ENCODE measurements at places on chromosomes 16 and 17.

GRCh38 chr16:22634954-22635353 is 124.3 kb downstream of the NPIPB5 start:
- DNase-seq, result no peak

DNA sequence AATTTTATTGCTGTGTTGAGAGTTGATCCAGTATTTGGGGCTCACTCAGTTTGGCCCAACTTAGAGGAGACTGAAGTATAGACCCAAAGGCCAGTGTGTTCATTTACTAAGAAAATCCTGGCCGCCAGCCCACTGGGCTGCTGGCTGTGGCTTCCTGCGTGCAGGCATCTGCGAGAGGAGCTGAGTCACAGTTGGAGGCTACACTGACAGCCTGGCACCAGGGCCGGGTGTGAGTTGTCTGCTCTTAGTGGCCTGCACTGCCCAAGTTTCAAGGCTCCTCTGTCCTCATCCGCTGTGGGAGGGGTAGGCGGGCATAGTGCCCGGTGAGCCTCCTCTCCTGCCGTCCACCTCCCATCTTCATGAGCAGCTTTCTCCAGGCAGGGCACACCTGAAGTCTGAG is 54.2 kb downstream of the PLD6 start:
- no peak for DNase-seq

- DNase-seq, result no peak
Measured at GRCh38 chr17:75899353-75899752, 2.6 kb upstream of the TRIM65 start.

GRCh38 chr16:2005646-2006045 is 4.0 kb downstream of the ZNF598 start:
- no peak for DNase-seq

GRCh38 chr17:31328160-31328535 is 6.7 kb upstream of the EVI2A start:
- DNase-seq, result no peak

DNA sequence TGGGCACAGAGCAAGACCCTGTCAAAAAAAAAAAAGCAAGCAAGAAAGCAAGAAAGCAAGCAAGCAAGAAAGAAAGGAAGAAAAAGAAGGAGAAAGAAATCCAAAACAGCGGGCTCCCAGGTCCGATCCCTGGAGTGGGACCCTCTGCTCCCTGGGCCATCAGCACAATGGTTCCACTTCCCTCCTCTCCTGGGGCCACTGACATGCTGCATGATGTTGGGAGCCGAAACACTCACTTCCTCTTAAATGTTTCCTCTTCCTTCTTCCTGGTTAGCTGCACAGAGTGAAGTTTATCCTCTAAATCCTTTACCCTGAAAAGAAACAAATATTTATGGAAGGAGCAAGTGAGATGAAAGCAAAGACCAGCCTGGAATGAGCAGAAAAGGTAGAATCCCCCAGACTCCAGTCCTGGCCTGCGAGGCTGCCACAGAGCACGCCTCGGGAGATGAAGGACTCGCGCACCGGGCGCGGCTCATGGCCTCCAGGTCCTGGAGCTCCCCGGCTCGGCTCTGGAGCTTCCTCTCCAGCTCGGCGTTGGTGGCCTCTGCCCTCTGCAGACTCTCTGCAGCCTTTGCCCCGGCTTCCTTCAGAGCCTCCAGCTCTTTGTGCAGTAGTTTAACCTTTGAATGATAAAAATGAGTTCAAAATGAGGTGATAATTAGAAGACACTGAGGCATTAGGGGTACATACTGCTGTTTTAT is 19.0 kb downstream of the CCDC57 start:
- no peak for DNase-seq

GRCh38 chr17:41322094-41322902 is 6.8 kb upstream of the KRTAP17-1 start:
- DNase-seq, result no peak

DNA sequence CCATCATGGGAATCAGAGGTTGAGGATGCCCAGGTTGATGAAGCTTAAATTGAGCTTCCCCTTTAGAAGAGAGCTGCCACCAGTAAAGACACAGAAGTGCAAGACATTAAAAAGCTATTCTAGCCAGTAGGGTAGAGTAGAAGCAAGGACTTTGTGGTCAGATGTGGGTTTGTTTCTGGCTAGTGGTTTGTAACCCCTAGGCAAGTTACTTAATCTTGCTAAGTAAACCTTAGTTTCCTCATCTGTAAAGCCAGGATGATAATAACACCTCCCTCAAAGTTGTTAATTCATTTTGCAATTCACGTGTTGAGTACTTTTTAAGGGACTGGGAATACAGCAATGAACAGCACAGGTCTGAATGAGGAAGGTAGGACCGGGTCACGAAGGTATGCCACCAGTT is 3.6 kb downstream of the SNTB2 start:
- DNase-seq, result no peak

DNA sequence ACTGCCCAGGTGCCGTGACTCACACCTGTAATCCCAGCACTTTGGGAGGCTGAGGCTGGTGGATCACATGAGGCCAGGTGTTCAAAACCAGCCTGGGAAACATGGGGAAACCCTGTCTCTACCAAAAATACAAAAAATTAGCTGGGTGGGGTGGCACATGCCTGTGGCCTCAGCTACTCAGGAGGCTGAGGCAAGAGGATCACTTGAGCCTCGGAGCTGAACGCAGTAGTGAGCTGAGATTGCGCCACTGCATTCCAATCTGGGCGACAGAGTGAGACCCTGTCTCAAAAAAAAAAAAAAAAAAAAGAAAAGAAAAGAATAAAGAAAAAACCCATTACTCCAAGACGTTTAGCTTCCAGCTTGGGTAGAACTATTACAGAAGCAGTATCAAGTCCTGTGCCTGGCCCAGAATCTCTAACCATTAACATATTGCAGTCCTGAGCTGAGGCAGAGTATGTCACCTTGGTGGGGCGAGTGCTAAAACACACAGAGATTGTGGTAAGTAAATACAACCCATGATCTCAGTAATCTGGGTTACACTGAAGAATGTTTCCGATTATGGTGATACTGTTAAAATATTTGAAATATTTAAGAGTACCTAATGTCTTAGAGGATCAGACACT is 23.2 kb upstream of the CFAP20 start:
- DNase-seq, result no peak

DNA sequence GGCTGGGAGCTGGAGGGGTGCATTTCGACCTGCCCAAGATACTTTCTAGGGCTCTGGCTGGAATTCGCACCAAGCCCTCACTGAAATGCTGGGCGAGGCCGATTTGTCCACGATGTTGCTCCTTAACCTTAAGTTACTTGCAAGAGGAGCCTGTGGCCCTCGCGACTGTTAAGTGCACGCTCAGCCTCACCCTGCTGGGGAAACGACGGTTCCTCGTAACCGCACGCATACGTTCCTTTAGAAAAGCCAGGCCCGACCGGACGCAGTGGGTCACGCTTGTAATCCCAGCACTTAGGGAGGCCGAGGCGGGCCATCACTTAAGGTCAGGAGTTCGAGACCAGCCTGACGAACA is 607 bp upstream of the NCOR1 start:
- no peak for DNase-seq

DNA sequence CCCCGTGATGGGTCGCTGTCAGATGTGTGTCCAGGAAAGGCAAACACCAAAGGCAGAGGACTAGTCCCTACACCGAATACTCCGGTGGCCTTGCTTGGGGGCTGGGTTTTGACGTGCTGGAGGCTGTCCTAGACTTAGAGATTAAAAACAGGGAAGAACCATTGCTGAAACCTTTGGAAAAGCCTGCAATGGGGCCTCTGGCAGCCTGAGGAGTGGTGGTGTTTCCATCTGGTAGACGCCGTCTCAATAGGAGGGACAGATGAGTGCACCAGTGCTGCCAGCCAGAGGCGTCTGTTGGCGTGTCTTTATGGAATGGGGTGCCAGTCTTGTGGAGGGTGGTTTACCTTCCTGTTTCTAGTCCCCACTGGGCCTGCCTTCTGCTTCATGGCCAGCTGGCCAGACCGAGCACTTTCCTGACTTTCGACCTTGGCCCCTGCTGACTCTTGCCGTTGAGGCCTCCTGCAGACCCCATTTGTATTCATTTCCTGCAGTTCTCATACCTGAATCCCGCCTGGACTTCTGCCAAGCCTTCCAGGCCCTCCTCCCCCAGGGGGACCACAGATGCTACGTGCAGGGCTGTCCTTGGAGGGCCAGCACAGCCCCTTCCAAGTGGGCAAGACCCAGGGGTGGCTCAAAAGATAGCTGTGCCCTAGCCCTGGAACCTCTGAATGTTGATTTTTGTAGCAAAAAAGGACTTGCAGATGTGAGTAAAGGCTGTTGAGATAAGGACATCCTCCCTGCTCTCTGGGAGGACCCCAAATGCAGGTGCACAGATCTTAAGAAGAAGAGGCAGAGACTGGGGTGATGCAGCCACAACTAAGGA is 1.9 kb upstream of the DNASE1 start:
- no peak for DNase-seq

- no peak for DNase-seq
Measured at GRCh38 chr17:18258356-18259038, at the start of gene FLII. Gene FLII, minus strand, starts transcription at chr17:18258738. Its CDS starts 48 bp downstream, at chr17:18258690.

DNA sequence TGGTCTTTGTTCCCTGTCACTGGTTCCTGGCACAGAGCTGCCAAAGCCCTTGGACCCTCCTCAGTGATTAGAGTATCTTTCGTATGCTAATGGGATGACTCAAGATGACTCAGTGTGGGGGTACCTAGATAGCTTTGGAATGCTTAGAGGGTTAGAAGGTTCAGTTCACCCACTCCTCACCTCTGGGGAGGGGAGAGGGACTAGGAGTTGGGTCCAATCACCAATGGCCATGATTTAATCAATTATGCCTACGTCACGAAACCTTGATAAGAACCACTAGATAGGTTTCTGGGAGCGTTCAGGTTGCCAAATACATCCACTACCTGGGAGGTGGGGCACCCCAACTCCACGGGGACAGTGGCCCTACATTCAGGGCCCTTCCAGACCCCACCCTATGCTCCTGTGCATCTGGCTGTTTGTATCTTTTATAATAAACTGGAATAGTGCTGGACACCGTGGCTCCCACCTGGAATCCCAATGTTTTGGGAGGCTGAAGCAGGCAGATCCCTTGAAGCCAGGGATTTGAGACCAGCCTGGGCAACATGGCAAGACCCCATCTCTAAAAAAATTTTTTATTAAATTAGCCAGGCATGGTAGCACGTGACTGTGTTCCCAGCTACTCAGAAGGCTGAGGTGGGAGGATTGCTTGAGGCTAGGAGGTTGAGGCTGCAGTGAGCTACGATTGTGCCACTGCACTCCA is 29.2 kb upstream of the LITAF start:
- no peak for DNase-seq

DNA sequence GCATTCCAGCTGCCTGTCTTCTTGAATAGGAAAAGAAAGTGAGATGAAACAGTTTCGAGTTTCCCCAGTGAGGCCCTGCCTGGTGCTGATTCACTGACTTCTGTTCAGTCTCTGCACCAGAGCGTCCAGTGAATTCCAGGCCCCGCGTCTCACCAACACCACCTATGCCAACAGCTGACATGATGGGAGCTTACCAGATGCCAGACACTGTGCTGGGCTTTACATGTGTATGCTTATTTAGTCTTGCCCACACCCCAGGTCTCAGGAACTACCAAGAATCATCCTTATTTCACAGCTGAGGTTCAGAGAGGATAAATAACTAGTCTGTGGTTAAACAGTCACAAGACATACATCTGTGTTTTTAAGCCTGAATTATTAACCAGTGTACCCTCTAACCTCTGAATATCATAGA is 29.1 kb upstream of the IRX6 start:
- no peak for DNase-seq

GRCh38 chr17:63249256-63250004 is 196.7 kb downstream of the CYB561 start:
- DNase-seq, result no peak
